Immature natural killer cell (primary cell): ENCODE measurements at places on chromosomes 4 and X. TPM values are rescaled to one million over a fixed set of nuclear protein-coding genes. Genes with fewer than 3 reads are reported as not detected.

- no peak for DNase-seq
These were observed 35.7 kb downstream of the FRAS1 start for GRCh38 chr4:78092850-78093249.

DNA sequence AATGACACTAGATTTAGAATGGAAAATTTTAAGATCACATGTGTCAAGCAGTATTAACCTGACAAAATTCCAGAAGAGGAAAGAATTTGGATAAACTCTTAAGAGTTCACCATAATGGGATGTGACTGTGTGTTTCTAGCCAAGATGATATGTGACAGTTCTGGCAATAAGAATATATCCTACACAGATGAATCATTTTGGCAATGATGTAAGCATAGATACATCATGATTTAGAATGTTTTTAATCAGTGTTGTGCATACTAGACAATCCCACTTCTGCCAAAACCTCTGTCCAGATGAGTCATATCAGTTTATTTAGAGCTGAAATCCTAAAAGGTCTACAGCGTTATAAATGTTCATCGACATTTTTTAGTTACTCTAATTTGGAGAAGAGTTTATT lies 48.8 kb downstream of the PTCHD1 start:
- no peak for DNase-seq

GRCh38 chrX:38848671-38849455 lies 47.6 kb downstream of the MID1IP1 start:
- DNase-seq: no peak

DNA sequence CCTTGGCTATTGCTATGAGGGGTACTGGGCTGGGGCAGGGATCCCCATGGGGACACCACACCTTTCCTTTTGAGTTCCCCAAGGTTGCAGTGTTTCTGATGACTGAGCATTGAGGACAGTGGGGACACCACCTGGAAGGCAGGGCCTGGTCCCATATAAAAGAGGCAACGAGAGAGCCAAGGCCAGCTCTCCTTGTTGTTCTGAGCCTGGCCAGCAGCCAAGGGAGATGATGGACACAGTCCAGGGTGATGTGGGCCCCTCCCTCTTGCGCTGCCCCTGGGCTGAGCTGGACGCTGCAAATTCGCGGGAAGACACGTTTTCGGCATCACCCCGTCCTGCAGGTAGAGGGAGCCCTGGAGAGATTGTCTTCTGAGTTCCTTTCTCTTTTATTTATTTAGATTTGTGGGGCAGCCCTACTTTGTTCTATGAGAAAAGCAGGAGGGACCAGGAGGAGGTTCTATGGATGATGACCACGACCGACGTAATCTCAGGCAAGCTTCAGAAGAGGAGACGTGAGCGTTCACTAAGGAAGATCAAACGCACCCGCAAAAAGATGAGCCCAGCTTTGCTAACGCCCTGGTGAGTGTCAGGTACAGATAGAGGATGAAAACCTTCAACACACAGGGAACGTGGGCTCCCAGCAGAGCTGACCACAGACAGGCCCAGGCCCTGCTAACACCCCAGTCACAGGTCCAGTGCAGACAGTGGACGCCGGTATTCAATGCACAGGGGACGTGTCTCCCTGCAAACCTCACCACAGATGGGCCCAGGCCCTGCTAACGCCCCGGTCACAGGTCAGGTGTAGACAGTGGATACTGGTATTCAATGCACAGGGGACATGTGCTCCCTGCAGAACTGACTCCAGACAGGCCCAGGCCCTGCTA lies 97.4 kb downstream of the SHOX start:
- no peak for DNase-seq

DNA sequence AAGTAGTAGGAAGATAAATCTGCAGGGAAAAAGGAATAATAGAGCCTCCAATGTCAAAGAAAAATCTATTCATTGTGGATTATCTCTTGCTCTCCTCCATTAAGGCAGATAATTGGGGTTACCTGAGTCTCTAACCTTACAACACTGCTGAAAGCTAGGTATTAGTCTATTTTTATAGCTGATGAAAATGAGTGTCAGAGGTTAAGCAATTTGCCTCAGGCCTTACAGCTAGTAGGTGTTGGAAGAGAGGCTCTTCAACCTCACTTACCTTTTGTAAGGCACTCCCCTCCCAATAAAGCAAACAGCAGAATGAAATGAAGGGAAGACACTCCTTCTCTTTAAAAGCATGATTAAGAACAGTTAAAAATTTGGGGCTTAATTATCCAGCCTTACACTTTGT lies 45.4 kb upstream of the GAB1 start:
- no peak for DNase-seq

SCLT1 gene
- polyA plus RNA-seq: 22.9 TPM

GRCh38 chr4:94551643-94552564 lies 100.2 kb downstream of the PDLIM5 start:
- DNase-seq: no peak

DNA sequence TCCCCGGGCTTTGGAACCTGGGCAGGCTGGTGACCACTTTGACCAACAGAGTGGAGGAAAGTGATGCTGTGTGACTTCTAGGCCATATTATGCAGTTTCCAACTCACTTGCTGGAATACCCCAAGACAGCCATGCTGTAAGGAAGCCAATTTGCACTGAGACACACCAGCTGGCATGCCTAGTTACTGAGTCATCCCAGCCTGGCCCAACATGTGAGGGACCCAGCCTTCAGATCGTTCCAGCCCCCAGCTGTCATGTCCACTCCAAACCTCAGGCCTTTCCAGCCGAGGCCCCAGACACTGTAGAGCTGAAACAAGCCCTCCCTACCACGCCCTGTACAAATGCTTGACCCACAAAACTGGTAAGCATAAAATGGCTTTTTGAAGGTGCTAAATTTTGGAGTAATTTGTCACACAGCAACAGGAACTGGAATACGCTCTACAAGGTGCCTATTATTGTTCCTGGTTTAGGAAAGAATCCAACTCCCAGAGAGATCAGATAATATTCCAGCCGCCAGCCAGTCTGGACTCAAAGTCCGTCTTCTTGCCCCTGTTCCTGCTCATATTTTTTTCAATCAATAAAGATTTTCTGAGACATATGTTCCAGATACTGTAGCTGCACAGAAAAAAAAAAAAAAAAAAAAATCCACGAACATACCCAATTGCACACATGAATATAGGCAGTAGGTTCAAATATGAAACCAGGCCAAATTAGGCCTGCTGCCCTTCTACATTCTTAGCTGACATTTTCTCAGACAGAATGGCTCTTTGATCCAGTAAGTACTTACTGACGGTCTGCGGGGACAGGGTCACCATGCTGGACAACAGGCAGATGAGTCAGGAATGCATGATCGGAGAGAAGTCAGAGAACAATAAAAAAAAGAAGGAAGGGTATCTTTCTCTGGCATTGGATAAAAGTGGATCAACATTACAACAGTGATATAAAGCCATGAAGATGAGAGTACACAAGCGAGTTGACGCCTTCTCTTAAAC lies 35.1 kb downstream of the SH3KBP1 start:
- DNase-seq: no peak

LDB2 gene
- polyA plus RNA-seq: 15.8 TPM

- no peak for DNase-seq
These were observed 169.6 kb downstream of the GABRG1 start for GRCh38 chr4:45954276-45954675.

DNA sequence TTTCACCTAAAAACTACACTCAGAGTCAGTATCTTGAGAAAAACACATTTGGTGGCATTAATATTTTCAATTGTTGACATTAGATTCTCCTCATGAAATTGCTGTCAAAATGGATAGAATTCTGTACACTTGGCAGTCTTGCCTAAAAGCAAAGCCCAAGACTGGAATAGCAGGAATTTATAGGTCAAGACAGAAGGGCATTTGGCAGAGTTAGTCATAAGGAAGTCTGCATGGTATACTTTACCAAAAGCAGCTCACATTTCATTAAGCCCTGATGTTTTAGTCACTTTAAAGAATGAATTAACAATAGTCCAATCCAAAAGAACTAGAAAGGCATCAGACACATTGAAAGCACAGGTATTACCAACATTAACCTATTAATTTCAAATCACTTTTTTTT lies 7.1 kb downstream of the CCDC160 start:
- no peak for DNase-seq

MTTP gene
- polyA plus RNA-seq: not detected

DNA sequence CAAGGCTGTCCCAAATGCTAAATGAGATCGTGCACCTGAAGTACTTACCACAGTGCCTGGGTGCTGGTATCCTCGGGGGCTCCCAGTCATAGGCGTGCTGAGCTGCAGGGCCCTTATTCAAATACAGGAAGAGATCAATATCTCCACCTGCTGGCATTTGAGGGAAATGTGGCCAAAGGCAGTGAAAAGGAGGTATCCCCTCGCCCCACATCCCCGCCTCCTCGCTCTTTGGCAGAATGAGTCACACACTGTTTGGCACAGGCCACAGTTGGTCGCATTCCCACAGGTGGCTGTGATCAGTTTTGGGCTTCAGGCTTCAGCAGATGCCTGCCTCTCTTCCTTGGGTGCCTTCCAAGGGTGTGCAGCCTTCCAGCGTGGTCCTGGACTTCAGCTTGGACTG lies 28.4 kb downstream of the ZNF185 start:
- DNase-seq: no peak

AR gene
- not detected for polyA plus RNA-seq

UCHL1 gene
- polyA plus RNA-seq: not detected

PDGFC gene
- polyA plus RNA-seq: 0.09 TPM
